Progenitor cell of endocrine pancreas (in vitro differentiated cells): ENCODE measurements at places on chromosomes 3 and 15.

- DNase-seq, result no peak
Measured at GRCh38 chr15:81338170-81339007, 14.4 kb upstream of the STARD5 start.

GRCh38 chr3:139108253-139108969, 63.7 kb upstream of the PRR23C start:
- DNase-seq, result peak; percentile 5

DNA sequence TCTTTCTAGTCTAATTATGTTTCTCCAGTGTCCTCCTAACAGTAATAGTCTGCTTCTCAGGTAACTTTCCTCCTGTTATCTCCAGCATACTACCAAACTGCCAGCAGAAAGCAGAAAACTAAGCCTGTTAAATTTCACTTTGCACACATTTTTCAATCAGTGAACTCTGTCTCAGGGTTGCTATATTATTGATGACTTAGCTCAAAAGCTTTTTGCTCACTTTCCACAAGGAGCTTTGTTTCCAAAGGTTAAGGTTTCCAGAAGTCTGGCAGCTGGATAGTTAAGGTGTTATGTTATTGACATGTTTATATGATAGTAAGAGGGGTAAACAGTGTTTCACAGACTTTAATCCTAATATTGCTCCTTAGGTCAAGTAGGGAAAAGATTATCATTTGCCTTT, 5.1 kb downstream of the TRPM7 start:
- DNase-seq, result no peak

- no peak for DNase-seq
Measured at GRCh38 chr15:52039925-52040781, 21.1 kb downstream of the MAPK6 start.

DNA sequence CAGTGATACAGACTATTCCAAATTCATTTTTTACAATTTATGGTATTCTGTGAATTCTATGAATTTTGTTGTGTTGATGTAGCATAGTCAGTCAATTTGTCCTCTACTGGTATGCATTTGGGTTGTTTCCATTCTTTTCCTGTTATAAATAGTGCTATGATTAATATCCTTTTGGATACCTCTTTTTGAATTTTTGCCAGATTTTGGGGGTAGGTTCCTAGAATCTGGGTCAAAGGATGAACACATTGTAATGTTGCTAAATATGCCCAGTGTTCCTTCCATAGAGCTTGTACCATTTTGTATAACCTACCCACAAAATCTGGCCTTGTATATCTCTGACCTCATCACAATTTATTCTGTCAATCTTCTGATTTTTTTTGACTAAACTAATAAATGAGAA, 44.4 kb upstream of the C3orf38 start:
- no peak for DNase-seq

- peak; percentile 37 for DNase-seq
Measured at GRCh38 chr15:100873029-100873677, 6.5 kb upstream of the ALDH1A3 start.

DNA sequence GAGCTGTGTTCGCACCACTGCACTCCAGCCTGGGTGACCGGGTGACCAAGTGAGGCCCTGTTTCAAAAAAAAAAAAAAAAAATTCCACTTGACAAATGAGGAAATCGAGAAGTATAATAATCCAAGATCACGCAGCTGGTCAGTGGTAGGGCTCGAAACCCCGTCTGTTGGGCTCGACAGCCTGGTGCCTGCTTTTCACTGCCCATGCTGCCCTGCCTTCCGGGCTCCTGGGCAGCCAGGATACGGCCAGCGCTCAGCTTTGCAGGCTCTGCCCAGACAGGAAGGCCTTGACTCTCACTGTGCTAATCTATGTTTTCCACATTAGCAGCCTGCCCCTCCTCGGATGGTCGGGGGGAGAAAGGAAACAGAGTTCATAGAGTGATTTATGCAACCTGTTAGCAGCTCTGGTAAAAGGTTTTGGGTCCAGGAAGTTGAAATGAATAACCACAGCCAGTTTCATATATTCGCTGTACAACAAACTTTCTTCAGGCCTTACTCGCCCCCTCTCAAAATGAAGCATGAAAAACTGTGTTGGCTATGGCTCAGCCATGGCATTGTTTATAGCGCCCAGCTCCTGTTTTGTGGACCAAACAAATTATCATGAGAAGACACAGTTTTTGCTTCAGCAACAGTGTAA, 108.8 kb downstream of the XXYLT1 start:
- DNase-seq, result no peak

- DNase-seq, result no peak
Measured at GRCh38 chr15:95574053-95574452, 756.4 kb upstream of the NR2F2 start.

- no peak for DNase-seq
Measured at GRCh38 chr3:174126990-174127758, 729.6 kb downstream of the NLGN1 start.

GRCh38 chr15:66387163-66388042, 691 bp downstream of the MAP2K1 start:
- DNase-seq, result peak; percentile 24

DNA sequence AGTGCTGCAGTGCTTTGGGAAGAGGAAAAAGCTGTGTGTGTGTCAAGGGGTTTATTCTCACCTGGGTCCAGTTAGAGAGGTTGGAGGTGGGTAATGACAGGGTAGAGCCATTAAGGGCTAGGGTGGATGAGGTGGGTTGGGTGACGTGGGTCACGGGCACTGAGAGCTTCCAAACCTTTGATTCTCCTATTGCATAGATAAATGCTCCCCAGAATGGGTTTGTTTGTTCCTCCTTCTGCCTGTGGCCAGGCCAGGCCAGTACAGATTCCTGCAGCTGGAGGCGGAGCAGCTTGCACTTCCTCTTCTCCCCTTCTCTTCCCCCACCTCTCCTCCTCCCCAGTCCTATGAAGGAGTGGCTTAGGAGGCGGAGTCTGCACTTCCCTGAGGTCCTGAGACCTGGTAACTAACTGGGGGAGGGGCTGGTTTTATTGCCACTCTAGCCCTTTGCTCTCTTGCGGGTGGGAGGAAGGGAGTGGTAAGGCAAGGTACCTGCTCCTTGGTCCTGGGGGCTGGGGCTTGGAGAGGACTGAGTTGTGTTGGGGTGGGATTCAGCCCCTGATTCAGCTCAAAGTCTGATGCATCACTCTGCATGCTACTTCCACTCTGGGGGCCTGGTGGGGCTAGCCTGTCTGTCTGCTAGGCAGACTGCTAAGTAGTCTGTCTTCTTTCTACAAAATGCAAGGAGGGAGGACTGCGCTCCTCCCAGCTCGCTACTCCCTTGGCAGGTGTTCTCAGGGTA, 3.5 kb downstream of the SPINT1 start:
- DNase-seq, result peak; percentile 49

DNA sequence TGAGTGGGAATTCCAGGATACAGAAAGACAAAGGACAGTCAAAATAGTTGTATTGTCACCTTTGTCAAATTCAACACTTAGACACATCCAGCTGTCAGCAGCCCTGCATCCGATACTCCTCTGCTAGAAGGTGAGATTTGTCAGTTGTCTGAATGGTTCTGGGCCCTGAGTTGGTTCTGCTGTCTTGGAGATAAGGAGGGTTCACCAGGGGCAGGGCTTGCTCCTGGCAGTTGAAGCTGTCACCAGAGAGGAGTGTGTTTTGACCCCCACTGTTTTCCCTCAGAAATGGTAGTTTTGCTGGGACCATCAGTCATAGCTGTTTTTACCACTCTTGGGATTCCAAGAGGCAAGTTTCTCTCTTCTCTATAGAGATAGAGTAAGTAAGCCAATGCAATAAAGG, 3.2 kb upstream of the KY start:
- DNase-seq, result no peak

DNA sequence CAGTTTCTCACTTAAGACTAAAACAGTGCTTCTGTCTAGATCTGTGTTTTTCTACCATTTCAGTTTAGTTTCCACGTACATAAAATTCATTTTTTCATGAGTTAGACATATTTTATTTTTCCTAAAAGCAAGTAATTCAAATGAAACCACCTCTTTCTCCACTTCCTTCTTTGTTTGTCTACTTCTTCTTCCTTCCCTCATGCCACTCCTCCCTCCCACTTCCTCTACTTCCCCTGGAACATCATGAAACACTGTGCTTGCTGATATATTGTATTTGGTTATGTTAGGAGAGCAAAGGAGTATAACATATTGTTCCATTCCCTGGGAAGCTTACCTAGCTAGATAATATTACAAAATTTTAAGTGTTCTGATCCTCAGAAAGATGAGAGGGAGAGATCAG, 36.7 kb upstream of the GOLGA8B start:
- no peak for DNase-seq

DNA sequence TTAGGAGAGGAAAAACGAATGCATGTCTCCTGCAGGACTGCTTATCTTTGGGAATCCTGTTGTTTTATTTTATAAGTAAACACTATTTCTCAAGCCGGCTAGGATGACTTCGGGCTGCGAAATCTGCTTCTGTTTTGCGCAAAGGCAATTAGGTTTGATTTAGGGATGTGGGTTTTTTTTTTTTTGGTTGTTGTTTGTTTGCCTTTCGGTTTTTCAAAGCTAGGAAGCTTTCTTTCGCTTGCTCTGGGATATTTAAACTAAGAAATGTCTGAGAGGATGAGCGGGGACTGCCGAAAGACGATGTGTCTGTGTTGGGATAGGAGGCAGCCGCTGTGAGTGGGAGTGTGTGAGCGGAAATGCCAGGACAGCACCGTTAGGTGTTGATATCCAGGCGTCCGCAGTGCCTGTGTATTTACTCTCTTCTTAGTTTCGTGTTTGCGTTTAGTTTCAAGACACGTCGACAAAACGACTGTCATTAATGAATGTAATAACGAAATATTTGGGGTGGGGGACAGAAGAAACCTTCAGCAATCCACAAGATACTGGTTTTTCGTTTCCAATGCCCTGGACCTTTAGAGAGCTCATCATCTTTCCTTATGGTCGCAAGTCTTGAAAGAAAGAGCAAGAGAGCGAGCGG, 604 bp downstream of the ISL2 start:
- DNase-seq, result no peak

DNA sequence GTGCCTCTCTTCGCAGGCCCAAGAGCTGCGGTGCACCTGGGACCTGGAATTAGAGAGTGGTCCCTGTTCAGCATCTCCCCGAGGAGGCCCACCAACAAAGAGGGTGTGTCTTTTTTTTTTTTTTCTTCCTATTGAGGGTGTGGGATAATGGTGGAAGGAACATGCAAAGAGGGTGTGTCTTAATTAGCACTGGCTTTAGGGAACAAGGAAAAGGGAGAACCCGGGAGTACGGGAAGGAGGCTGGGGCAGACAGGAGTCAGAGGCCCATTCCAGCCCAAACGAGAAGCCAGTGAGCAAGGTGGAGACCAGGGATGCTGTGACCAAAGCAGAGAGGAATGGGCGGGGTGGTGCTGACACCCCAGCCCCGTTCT, 429 bp upstream of the LOXL1 start:
- no peak for DNase-seq

- DNase-seq, result no peak
Measured at GRCh38 chr3:110390372-110390771, 681.2 kb upstream of the NECTIN3 start.

DNA sequence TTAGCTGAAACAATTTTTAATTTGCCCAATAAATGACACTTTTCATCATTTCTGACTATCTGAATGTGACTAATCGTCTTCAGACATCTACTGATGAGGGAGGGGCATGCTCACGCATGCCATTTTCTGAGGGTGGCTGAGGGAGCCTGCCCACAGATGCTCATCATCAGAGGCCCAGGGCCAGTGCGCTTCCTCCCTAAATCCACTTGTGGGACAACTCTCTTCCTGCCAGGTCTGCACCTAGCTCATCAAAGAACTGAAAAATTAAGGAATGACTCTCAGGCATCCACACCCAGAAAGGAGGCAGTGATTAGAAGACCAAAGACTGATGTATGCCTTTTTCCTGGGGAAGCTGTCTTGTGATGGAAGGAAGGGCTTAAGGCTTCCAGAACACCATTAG, 22.8 kb downstream of the RTP3 start:
- DNase-seq, result no peak

DNA sequence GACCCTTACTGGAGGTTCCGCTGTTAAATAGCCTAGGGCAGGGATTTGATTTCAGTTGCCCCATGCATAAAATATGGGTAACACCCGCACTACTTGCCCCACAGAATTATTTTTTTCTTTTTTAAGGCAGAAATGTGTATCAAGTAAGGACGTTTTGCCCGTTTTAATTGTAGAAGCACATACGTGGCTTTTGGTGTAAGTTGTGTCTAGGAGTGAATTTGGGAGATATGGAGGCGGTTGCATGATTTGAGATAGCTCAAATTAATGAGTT, 636 bp upstream of the LRRC58 start:
- no peak for DNase-seq

DNA sequence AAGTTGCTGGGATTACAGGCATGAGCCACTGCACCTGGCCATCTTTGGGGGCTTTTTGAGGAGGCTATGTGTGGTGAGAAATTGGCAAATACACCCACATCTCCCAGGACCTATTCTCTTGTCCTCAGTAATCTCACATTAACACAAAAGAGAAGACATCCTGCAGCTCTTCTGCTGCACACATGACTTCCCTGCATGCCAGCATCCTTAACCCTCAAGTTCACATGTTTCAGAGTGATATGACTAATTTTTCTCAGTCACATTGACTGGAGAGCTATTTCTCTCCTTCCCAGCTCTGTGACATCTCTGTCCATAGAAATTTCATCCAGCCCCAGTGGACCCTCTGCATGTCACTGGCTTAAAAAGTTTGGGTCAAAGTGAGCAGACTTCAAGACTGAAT, 1.9 kb upstream of the SKIC8 start:
- no peak for DNase-seq

DNA sequence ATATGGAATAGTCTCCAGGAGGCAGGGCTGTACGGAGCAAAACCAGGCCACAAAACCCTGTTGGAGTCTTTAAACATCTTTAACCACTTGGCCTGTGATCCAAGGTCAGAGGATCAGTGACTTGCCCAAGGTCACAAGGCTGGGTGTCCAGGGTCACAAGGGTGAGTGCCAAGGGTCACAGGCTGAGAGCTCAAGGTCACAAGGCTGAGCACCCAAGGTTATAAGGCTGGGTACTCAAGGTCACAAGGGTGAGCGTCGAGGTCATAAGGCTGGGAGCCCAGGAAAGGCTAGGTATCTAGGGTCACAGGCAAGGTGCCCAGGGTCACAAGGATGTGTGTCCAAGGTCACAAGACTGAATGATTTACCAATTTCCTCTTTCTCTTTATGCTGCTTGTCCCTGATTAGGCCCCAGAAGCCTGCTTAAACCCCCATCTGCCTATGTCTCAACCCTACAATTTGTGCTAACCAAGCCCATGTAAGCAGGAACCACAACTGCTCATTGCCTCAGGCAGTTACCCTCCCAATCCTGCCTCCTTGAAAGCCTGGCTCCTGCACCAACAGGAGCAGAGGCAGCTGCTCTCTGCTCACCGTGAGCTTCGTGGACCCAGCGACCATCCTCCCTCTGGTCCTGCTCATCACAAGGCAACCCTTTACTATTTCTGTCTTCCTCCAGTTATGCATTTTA, 51.5 kb downstream of the MGLL start:
- DNase-seq, result no peak
